ENCODE measurements at places on chromosomes 5 and 9.

GRCh38 chr5:145925803-145926202, 10.6 kb upstream of the SH3RF2 start:
- no peak for DNase-seq

DNA sequence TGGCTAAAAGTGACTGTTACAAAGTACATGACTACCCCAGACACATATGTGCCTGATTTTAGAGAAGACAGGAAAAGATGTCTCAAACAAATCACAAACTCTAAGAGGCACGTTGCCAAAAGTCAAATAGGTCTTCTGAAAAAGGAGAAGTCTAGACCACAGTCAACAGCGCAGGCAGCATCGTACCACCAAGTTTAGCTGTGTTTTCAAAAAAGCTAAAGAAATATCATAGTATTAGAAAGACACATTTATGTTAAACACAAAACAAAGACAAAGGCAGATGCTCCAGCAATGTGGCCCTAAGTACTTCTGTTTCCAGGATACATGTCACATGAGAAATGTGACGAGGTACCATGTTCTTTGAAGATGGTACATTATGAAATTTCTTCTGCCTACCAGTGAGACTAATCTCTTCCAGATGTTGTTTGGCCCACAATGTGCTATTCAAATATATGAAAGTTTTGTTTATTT, 43.5 kb downstream of the LPAR1 start:
- no peak for DNase-seq

DNA sequence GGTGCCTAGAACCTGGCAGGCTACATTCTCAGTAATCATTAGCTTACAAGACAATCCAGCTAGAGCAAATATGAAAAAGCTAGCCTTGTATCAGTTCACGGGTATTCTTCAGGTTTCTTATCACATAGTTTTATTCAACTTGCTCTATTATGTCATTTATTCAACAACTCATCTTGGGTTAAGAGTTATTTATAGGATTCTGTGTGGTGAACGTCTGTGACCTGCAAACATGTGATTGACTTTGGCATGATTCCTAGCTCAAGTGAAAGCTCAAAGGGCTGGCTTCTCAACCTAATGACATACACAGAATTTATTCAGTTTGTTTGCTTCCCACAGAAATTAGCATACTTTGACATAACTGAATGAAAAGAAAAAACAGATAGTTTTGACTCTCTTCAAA, 173.1 kb downstream of the PLPPR1 start:
- no peak for DNase-seq

DNA sequence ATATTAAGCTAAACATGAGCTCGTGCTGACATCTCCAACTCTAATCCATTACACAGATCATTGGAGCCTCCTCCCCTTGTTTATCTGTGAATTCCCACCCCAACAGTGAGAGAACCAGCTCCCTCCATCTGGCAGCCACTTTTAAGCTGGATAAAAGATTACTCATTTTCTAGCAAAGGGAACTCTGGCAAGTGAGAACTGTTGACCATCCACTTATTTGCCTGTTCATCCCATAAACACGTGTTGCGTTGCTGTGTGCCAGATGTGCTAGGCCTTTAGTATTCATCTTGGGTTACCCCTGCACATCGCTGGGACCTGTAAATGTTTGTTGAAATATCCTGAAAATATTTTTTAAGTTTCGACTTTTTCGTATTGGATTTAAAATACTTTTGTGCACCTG, 2.4 kb upstream of the TOR1A start:
- DNase-seq, result no peak

- no peak for DNase-seq
These were observed 167.7 kb downstream of the CDH6 start for GRCh38 chr5:31361234-31361633.

DNA sequence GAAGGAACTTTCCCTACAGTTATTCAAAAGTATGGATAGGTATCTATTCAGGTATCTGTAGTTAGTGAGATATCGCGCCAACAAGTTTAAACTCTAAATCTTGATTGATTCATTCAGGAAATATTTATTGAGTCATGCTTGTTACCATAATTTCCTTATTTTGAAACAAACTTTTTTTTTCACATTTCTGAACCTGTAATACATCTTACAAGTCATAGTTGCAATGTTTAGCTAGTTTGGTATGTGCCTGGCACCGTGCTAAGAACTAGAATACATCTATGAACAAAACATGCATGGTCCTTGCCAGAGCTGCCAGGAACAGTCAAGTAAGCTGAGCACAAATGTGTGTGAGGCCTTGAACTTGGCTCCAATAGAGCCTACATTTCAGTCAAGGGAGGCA, 226.4 kb downstream of the PCSK5 start:
- DNase-seq, result no peak

GRCh38 chr9:15344191-15344590, 37.2 kb upstream of the TTC39B start:
- no peak for DNase-seq

GRCh38 chr9:107705521-107705920, 216.0 kb upstream of the KLF4 start:
- DNase-seq, result no peak

GRCh38 chr5:1387059-1387755, 42.3 kb upstream of the CLPTM1L start:
- no peak for DNase-seq

DNA sequence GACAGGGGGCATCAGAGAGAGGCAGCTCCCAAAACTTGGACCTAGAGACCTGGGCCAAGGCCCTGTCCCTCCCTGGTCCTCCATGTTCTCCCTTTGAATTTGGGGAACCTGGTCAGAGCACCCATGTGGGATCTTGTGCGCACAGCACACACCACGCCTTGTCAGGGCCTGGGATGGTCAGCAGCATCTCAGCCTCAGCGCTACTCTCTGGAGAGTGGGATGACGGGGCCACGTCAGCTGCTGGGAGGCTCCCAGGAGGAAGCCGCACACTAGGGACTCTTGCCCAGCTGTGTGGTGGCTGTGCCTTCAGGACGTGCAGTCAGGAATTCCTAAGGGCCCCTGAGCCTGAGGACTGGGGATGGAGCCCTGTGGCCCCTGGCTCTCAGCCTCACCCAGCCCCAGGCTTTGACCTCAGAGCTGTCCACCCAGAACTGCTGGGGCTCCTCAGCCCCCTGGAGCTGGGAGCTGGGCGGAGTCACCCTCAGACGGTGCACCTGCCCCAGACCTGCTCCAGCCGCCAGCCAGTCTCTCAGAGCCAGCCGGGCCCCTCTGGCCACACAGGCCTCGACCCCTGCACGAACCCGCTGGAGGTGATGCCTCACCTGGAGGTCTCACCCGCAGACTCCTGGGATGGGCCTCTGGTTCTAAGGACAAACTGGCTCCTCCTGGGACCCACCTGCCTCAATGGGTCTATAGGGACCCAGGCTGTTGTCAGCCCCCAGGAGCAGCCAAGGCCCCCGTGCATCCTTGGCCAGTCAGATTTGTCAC, 38.3 kb upstream of the EGFL7 start:
- DNase-seq, result no peak

DNA sequence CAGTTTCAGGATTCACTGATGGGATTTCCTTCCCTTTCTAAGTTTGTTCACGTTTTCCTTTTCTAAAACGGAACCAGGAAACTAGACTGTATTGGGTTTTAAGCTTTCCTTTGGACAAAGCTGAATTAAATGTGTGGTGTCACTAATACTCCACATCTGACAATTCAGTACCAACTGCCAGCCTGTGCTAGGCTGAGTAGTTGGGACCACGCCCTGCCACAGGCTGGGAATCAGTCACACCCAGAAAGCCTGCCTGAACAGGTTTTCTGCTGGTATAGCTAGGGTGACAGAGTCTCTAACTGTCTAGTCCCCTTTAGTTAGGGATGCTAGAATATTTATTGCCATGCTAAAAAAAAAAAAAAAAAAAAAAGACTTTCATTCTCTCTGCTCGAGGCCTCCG, 15.6 kb downstream of the SPACA9 start:
- DNase-seq, result no peak

DNA sequence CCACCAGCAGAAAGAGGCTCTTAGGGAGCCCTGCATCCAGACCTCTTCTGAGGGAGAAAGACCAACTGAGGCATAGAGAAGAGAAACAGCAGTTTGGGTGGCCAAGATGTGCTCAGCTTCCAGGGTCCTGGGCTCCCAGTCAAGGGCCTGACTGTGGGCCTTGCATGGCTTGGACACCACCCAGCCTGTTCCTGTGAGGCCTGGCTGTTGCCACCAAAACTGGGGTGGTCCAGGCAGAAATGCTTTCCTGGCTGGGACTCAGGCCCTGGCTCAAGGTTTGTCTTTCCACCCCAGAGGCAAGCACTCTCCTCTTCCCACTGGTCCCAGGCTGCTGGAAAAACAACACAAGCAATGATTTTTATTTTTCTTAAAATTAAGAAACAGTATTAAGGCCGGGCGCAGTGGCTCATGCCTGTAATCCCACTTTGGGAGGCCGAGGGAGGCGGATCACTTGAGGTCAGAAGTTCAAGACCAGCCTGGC, 13.3 kb downstream of the MYOZ3 start:
- no peak for DNase-seq

- DNase-seq, result no peak
These were observed 26.6 kb upstream of the ATP6V1G1 start for GRCh38 chr9:114560956-114561355.

DNA sequence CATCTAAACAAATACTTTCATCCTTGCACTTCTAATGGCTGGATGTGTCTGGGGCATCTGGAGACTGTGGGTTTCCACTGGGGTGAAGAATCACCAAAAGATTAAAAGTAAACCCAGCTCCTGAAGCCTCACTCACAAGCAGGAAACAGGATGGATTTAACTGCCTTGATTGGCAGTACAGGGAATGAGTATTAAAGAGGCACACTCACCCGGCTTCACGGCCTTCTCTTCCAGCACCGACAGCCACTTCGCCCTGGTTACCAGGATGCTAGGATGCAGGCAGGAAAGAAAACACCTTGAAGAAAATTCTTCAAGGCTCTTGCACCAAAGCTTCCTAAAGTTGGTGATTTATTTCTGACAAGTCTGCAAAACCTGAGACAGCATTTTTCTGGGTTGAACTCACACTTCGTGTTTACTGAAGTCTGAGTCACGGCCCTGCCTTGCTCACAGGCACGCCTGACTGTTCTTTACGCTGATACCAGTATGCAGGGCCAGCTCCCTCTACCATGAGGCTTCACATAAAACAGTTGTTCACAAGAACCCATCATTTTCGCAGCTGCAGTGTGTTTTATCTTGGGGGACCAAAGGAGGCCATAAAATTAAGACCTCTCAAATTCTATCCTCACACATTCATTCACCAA, 56.5 kb upstream of the ZNF354A start:
- no peak for DNase-seq

GRCh38 chr5:124701016-124701415, 45.4 kb downstream of the ZNF608 start:
- no peak for DNase-seq

GRCh38 chr5:60521376-60522291, 178.3 kb downstream of the DEPDC1B start:
- no peak for DNase-seq

DNA sequence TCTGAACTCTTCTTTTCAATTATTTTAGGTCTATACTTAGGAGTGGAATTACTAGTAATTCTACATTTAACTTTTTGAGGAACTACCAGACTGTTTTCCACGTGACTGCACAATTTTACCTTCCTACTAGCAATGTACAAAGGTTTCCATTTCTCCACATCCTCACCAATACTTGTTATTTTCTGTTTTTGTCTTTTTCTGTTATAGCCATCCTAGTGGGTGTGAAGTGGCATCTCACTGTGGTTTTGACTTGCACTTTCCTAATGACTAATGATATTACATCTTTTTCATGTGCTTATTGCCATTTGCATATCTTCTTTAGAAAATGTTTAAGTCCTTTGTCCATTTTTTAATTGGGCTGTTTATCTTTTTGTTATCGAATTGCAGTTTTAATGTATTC, 136.9 kb upstream of the EGFLAM start:
- no peak for DNase-seq

GRCh38 chr9:7368410-7369292, 430.9 kb downstream of the DMAC1 start:
- no peak for DNase-seq

DNA sequence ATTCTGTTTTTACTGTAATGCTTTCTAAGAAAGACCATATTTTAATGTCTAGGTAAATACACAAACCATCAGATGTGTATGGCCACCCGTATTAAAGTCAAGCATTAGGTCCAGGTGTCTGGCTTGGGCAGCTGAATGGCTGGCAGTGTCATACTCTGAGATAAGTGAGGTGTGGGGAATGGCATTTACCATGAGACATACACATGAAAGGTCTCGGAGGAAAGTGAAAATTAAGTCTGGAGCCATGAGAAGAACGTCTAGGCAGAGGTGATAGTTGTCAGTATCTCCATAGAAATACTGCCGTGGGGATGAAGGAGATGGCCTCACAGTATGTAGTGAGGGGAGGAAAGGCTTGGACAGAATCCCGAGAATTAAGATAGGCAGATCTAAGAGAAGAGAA, 164.3 kb downstream of the TLE4 start:
- no peak for DNase-seq

- no peak for DNase-seq
These were observed 78.1 kb downstream of the KCNT1 start for GRCh38 chr9:135780086-135780485.

Data from activated T-helper 1 cell treated with Interleukin-2 at 50 U/mL for 16 hours (primary cell).